ENCODE measurements at places on chromosomes 2 and 18.

DNA sequence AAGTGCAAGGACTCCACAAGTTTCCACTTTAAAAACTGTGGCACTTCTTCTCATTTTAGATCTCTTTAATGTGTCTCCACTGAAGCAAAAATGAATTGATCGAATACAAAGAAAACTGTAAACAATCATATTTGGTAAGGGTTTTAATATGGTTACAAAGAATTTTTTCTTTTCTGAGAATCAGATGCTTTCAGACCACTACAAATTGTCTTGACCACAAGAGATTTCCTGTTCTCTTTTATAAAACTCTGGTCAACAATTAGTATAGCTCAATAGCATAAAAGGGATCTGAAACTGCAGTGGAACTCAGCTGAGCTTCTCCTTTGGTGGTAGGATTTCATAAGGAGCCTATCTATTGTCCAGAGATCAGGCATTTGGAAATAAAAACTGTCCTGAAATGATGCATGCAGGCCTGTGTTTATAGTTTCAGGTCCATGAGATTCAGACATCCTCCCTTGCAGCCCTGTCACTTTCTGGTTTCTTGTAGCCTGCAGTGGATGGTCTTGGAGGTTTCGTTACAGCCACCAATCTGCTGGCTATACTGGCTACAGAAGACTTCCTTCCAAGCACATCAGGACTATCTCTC is 120.0 kb downstream of the DOCK10 start:
- no peak for DNase-seq

DNA sequence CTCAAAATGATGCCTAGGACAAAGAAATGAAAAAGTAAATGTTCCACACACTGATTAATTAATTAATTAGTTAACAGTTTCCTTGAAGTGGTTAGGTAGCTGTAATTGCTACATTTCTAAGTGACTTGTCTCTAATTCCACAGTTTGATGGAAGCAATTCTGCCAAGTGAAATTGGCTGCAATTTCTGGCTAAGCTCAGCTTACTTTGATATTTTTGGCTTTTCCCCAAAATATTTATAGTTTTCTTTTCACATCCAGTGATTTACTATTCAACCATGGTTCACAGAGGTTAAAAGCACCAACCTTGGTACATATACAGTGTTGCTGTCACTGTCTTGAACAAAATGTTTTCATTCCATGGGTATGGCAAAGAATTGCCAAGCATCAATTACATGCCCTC is 459.5 kb upstream of the CDH20 start:
- DNase-seq = no peak

GRCh38 chr2:216287251-216287650 is 85.0 kb downstream of the MARCHF4 start:
- no peak for DNase-seq

- DNase-seq = no peak
Measured at GRCh38 chr2:132703396-132703795, 33.4 kb upstream of the LYPD1 start.

GRCh38 chr2:137000811-137001210 is 235.5 kb downstream of the THSD7B start:
- no peak for DNase-seq

DNA sequence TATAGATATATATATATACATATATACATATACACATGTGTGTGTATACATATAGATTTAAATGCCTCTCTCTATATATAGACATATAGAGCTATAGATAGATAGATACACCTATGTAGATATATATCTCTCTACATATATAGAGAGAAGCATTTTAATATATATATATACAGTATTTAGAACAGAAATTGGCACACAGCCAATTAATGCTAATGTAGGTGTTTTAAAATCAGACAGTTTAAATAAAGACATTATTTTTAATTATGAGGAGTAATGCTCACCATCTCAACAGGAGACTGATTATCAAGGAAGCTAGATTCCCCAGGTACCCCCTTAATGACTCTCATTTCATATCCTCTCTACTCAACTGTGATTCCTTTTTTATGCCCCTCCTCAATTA is 170.7 kb upstream of the CRIM1 start:
- DNase-seq = no peak

DNA sequence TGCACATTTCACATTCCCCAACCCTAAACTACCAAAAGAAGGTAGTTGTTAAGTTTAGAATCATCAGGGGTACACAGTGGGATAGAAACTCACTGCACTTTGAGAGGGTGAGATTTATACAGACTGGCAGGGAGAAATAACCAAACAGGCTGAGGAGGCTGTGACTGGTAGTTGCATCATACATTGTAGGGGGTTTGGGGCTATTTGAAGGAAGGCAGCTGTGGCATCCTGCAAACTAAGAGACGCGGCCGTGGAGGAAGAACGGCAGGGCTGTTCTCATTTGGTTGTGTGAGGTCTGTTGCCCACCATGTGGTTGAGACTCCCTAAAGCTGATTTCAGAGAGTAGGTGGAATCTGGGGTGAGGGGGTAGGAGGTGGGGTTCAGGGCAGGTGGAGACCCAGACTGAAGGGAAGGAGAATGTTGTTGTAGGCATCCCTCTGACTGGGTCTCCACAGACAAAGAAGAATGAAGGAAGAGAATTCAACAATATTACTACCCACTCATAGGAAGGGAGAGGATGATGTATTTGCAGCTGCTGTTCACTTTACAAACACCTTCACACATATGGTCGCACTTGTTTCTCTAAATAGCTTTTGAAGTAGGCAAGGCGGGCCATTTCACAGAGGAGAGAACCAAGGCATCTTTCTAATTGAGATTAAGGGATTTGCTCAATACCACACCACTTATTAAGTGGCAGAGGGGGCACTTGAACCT is 170.9 kb upstream of the SIX2 start:
- no peak for DNase-seq

GRCh38 chr2:190404487-190404886 is 3.7 kb upstream of the MFSD6 start:
- peak; percentile 39 for DNase-seq

- DNase-seq = no peak
Measured at GRCh38 chr2:239457586-239458445, 57.0 kb upstream of the HDAC4 start.

DNA sequence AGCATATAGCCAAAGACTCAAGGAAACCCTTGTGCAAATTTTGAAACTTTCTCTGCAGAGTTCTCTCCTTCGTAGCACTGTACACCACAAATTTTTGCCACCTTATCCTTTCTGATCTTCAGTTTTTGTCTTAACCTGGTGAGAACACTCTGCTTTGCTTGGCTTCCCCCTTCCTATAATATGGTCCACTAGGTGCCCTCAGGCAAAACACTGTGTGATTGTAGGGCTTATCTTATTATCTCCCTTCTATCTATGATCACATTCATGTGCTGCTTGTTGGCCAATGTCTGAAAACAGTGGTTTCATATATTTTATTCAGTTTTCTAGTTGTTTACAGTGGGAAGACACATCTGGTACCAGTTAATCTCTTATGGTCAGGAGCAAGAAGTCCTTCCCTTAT is 111.1 kb downstream of the MTX2 start:
- DNase-seq = no peak

DNA sequence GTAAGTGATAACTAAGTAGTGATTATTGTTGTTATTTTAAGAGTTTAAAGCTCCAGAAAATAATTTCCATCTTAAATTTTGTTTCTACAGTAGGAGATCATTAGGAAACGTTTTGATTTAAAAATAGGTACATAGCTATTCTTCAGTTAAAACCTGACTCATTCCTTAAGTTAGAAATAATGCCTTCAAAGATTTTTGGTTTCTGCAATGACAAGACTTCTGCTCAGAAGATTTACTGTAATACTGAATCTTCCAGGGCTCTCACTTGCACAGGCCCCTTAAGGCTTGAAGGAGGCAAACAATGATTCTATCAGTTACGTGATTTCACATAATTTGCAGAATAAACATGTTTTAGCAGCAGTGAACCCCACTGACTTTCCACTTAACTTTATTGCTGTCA is 333.7 kb downstream of the RAD51AP2 start:
- no peak for DNase-seq

GRCh38 chr2:98356729-98357128 is 10.5 kb downstream of the CNGA3 start:
- no peak for DNase-seq

GRCh38 chr2:73938718-73939352 is 12.2 kb downstream of the DGUOK start:
- DNase-seq = peak; percentile 25

DNA sequence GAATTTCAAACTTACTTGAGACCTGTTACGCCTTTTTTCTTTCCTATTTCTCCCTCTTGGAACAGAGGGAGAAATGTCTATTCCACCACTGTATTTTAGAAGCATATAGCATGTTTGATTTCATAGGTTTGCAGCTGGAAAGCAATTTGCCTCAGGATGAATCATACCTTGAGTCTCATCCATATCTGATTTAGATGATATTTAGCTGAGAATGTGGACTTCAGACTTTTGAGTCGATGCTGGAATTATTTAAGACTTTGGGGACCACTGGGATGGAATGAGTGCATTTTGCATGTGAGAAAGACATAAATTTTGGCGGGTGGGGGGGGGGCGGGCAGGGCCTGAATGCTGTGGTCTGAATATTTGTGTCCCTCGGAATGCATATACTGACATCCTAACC is 282.7 kb upstream of the STON1 start:
- no peak for DNase-seq

GRCh38 chr18:35240664-35241447 is at the start of gene ZNF397:
Gene ZNF397 (plus strand): TSS chr18:35241034. CDS start chr18:35242471, 1,437 bp downstream.
- peak; percentile 98 for DNase-seq

- DNase-seq = peak; percentile 17
Measured at GRCh38 chr2:103161456-103162289, 399.8 kb downstream of the TMEM182 start.

GRCh38 chr2:178193496-178193822 is 853 bp upstream of the OSBPL6 start:
- no peak for DNase-seq

DNA sequence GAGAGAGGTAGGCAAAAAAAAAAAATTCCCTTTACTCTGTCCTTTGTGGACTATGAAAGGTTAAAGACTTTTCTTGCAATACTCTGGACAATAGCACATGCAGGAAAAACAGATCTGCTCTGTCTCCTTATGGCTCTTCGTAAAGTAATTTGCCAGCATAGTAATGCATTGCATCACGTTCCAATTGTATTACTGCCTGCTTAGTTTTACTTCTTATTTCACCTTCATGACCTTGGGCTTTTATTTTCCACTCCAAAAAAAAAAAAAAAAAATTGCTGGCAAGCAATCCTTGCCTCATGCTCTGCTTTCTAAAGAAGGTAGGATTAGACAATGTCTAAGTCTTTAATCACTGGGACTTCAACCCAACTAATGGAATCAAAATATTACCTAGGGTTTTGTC is 1802.7 kb downstream of the SUCLG1 start:
- DNase-seq = no peak

GRCh38 chr18:51355841-51356240 is 158.4 kb upstream of the MEX3C start:
- DNase-seq = no peak

Data from activated CD8-positive, alpha-beta T cell treated with anti-CD3 and anti-CD28 coated beads for 36 hours (primary cell).